ENCODE measurements at places on chromosomes 12 and 14.

DNA sequence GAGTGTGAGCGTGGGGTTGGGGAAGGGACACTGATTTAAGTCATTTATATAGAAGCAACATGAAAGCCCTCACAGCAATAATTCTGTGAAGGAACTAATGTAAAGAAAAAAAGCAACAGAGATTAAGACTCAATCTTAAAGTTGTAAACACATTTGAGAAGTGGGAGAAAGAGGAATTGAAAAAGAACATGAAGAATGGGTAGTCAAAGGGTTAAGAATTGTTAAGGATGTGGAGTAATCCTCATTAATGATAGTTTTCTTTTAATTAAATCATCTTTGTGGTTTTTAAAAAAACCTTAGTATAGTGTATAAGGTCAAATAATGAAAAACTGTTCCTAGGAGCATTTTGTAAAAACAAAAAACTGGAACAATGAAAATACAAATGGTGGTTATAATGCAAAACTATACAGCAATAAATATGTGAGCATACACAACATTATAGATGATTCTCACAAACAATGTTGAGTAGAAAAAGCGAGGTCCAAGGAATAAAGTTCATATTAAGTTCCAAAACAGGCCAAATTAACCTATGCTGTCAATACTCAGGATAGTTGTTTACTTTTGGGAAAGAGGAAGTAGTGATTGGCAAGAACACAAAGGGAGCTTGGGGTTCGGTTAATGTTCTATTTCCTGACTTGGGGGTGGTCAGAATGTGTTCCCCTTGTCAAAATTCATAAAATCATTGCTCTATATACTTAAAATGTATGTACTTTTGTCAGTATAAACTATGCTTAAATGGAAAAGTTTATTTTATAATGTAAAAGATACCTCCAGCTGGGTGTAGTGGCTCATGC lies 120.4 kb upstream of the ATF7IP start:
- no peak for DNase-seq

DNA sequence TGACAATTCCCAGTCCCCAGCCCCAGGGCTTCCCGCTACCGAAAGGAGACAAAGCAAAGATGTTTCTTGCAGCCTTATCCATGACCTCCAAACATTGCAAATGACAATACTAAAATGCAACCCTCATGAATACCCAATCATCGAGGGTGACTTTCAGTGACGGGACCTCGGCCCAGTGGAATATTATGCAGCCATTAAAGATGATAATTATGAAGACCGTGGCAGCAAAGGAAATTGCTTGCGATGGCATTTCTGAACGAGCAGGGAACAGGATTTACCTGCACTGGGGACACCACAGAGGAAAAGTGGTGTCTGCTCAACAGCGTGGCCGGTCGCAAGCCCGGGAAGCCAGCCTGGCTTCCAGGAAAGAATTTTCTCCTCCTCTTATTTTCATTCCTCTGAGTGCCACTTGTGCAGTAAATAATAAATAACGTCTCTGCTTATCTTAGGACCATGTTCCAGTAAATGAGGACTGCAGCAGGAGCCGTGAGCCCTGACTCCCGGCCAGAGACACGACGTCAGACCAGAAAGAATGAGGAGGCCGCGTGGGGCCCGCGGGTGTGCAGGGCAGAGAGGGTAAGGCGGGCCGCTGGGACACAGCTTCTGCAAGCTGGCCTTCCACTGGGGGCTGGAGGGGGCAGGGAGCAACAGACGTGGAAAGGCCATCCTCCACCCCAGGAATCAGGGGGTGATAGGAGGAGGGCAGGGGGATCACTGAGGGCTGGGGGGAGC lies 6.6 kb downstream of the C14orf180 start:
- DNase-seq, result no peak

- DNase-seq, result no peak
Observed at GRCh38 chr12:117093918-117094630, 5.1 kb downstream of the TESC start.

DNA sequence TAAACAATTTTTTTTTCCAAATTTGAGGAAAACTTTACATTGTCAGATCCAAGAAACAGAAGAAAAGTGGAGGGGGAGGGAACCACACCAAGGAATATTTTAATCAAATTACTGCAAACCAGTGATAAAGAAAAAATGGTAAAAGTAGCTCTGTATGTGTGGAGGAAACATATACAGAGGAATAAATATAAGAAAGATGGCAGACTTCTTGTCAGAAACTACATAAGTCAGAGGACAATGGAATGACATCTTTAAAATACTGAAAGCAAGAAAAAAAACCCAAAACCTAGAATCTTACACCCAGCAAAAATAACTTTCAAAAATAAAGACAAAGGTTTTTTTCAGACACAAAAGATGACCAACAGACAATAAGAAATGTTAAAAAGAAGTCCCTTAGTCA lies 10.2 kb upstream of the LLPH start:
- DNase-seq, result no peak

- no peak for DNase-seq
Observed at GRCh38 chr12:95016120-95016519, 12.6 kb upstream of the NDUFA12 start.

- peak; percentile 16 for DNase-seq
Observed at GRCh38 chr12:66964629-66965028, 285.8 kb upstream of the GRIP1 start.

GRCh38 chr12:83559650-83560049 lies 872.9 kb downstream of the TMTC2 start:
- DNase-seq, result no peak

- no peak for DNase-seq
Observed at GRCh38 chr12:108181095-108181454, 52.0 kb downstream of the WSCD2 start.

- DNase-seq, result no peak
Observed at GRCh38 chr12:3529281-3529680, 38.3 kb downstream of the PRMT8 start.

GRCh38 chr12:67918441-67918840 lies 70.8 kb upstream of the IFNG-AS1 start:
- DNase-seq, result no peak

GRCh38 chr12:46174919-46175318 lies 93.9 kb downstream of the SLC38A1 start:
- DNase-seq, result no peak

GRCh38 chr14:22824711-22825359 lies 4.9 kb upstream of the MRPL52 start:
- DNase-seq, result no peak

DNA sequence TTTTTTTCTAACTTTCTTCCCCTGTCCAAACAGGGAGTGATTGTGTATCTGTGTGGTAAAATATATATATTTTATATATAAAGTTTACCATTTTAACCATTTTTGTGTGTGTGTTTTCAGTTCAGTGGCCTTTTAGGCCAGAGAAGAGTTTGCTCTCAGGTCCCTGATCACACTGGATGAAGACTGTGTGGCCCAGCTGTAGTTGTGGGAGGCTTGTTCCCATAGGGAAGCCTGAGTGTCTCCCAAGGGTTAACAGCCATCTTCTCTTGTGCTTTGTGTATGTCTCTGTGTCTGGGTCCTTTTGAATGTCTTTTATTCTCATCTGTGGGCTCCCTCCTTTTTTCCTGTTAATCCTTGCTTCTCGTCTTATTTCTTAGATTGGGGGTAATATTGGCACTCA lies 23.4 kb downstream of the CGRRF1 start:
- DNase-seq, result no peak

- DNase-seq, result peak; percentile 70
Observed at GRCh38 chr14:51780006-51780692, 80.3 kb upstream of the GNG2 start.

DNA sequence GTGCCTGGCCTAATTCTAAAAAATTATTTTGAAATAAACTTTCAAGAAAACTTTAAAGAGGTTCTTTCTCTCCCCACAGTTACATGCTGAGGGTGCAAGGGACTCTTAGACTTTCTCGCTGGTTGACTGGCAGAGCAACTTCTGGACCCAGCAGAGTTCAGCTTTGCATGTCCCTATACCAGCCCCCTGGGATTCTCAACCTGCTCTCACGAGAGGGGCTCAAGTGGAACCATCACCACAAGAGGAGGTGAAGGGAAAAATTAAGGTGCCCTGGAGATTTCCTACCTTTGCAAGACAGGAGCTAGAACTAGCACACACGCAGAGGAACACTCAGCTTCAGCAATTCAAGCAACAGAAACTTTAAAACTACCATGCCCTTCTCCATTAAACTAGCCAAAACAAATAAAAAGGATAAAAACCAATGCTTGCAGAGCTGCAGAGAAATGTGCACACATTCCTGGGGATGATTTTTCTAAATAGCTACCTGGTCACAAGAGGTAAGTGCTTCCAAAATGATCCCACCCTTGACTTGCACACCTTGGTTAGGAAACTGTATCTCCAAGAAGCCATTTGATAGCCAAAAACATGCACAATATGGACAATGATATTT lies 2.5 kb downstream of the HVCN1 start:
- no peak for DNase-seq

DNA sequence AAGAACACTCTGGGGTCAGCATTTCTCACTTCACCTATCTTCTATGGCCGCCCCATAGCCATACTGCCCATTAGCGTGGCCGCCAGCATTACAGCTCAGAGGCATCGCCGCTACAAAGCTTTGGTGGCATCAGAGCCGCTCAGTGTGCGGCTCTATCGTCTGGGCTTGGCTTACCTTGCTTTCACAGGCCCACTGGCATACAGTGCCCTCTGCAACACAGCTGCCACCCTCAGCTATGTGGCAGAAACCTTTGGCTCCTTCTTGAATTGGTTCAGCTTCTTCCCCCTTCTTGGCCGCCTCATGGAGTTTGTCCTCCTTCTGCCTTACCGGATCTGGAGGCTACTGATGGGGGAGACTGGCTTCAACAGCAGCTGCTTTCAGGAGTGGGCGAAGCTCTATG lies 2.6 kb downstream of the DNAJC22 start:
- DNase-seq, result no peak

DNA sequence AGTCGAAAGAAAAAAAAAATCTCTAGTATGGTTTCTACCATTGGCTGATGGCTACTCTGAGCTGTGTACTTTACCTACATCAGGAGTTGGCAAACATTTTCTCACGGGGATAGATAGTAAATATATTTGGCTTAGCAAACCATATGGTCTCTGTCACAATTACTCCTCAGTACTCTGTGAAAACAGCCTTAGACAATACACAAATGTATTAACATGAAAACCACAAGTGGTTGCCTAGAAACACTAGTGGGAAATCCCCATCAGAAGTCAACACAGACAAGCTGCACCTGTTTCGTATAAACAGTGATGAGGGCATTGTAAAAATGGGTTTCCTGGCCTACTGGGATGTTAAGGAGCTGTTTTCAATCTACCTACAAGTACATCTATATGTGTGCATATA lies 84.6 kb upstream of the NAV3 start:
- DNase-seq, result no peak

DNA sequence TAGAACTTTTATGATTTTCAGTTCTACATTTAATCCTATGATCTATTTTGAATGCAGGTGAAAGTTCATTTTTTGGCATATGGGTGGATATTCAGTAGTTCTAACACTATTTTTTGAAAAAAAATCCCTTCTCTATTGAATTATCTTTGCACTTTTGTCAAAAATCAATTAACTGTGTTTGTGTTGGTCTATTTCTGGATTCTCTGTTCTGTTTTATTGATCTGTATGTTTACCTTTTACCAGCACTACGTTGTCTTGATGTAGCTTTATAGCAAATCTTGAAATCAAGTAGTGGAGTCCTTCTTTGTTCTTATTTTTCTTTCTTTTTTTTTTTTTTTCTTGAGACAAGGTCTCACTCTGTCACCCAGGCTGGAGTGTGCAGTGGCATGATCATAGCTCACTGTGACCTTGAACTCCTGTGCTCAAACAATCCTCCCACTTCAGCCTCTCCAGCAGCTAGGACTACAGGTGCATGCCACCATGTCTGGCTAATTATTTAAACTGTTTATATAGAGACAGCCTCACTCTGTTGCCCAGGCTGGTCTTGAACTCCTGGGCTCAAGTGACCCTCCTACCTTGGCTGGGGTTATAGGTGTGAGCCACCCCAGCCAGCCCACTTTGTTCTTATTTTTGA lies 31.9 kb downstream of the SLC39A9 start:
- DNase-seq, result no peak

DNA sequence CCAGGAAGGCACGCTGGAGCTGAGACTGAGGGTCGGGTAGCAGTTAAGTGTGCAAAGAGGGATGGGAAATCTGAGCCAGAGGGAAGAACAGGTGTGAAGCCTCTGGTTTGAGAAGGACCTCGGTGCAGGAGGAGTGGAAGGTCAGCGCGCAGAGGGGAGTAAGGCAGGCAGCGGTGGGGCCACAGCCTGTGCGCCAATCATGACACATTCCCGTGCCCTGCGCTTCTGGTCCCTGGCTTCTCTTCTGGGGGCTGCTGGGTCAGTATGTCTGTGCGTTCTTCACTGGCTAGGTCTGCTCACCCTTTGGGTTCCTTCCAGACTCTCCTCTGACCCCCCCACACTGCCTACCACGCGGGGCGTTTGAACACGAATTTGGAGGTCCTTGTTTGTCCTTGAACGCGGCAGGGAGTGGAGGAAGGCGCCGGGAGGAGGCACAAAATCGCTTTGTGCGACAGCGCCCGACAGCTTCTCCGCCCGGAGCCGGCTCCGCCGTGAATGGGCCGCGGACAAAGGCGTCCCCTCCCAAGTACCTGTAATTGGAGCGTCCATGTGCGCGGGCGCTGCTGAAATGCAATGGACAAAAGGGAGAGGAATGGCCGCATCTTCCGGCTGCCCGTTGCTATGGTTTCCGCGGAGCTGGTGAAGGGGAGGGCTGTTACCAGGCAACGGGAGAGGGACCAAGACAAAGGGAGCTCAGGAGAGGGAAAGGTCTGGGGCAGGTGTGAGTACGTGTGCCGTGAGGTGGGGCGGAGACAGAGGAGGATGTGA lies 207.2 kb upstream of the SRRM4 start:
- DNase-seq, result no peak

- no peak for DNase-seq
Observed at GRCh38 chr12:57614178-57614947, 3.1 kb downstream of the ARHGEF25 start.

- no peak for DNase-seq
Observed at GRCh38 chr14:38883127-38883526, 219.9 kb downstream of the SEC23A start.

- DNase-seq, result no peak
Observed at GRCh38 chr14:41718477-41719166, 111.9 kb downstream of the LRFN5 start.

- no peak for DNase-seq
Observed at GRCh38 chr12:13060581-13060980, 16.4 kb downstream of the FAM234B start.

- no peak for DNase-seq
Observed at GRCh38 chr14:96727491-96727890, 69.7 kb upstream of the VRK1 start.

Measured in activated CD4-positive, alpha-beta T cell treated with anti-CD3 and anti-CD28 coated beads, Interleukin-2, amount 50 U/mL, for 4 hours (primary cell).